ENCODE measurements at places on chromosomes 2 and 18.

DNA sequence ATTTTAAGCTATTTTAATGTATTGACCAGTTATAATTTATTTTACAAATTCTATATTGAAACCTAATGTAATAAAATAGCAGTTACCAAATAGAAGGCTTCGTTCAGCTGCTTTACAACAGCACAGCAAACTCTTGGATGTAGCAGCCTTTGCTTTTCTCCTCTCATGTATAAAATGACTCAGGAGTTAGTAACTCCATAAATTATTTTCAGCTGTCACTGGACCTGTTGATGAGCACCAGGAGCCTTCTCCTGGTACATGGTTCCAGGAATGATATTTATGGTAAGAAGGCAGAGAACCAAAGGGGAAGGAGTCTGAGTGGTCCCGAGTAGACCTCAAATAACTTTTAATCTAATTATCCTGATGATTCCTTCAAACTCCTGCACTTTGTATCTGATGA lies 256.4 kb upstream of the NETO1 start:
- no peak for DNase-seq

GRCh38 chr2:7097353-7097895 lies 180.2 kb downstream of the RNF144A start:
- peak; percentile 74 for DNase-seq

GRCh38 chr2:113160962-113161361 lies 12.8 kb upstream of the PSD4 start:
- DNase-seq = no peak

GRCh38 chr2:238087211-238087610 lies 12.9 kb upstream of the ESPNL start:
- DNase-seq = no peak

DNA sequence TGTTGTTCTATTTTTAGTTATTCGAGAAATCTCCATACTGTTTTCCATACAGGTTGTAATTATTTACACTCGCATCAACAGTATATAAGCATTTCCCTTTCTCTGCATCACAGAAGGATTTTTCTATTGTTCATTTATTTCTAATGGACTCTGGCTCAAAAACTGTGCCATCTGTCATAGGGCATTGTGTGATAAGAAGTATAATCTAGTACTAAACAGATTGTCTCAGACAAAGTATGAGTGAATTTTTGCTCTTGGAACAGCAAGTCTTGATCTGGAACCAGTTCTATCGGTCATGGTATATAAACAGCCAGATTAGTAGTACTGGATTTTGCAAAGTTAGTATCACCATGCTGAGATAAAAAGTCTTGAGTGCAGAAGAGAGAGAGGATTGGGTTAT lies 145.8 kb downstream of the KIAA1328 start:
- DNase-seq = no peak

- no peak for DNase-seq
Measured at GRCh38 chr2:208983486-208983885, 440.4 kb upstream of the MAP2 start.

GRCh38 chr2:167264380-167264779 lies 376.1 kb downstream of the XIRP2 start:
- DNase-seq = no peak

Data from CD4-positive, alpha-beta T cell treated with Interleukin-1 beta for 1 hour (primary cell).